CD4-positive, CD25-positive, alpha-beta regulatory T cell (primary cell): ENCODE measurements at places on chromosomes 11 and 22.

DNA sequence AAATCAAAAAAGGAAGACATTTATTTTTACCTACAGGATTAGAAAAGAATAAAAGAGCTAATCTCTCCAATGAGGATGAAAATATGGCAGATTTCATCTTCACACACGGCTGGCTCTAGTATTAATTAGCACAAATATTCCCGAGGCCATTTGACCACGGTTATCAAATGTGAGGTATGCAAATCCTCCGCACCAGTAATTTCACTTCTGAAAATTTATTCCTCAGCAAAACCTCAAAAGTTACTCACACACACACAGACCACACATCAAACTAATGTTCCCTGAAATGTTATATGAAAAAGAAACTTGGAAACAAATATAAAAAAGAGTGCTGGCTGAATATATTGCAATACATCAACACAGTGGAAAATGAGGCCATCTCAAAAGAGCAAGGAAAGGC is 32.8 kb downstream of the CELSR1 start:
- H3K4me1 ChIP-seq, result no peaks in the 10 kb centered on the region
- H3K27ac ChIP-seq, result no peak overlapping the region
- H3K36me3 ChIP-seq, result no peaks in the 10 kb centered on the region
- H3K27me3 ChIP-seq, result no peaks in the 10 kb centered on the region
- DNase-seq, result no peak
- H3K4me3 ChIP-seq, result no peak overlapping the region

DNA sequence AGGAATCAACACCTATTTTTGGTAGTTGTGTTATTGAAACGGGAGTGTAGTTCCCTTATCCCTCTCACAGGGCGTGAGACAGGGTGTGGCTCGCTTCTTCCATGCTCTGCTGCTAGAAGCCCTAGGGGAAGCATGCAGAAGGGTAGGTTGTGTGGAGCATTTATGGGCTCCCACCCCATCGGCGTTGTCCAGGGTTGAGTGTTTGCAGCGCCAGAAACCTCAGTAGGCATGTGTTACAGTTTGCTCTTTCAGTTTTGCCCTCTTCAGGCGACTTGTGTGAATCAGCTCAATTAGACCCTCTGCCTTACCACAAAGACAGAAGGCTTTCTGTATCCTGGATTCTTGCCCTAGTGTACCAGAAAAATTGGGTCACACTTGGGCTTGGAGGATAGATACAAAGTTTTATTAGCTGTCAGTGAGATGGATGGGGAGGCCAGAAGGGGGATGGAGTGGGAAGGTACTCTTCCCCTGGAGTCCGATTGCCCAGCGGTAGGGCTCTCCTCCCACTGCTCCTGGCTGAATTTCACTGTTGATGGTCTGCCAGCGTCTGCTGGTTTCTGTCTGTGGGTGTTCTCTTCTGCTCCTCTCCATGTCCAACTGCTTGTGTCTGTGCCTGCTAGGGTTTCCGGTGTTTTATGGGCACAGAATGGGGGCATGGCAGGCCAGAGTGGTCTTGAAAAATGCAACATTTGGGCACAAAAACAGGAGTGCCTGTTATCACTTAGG is 358.3 kb upstream of the CTSC start:
- no peaks in the 10 kb centered on the region for H3K4me1 ChIP-seq
- no peak for DNase-seq
- H3K27me3 ChIP-seq, result no peaks in the 10 kb centered on the region

DNA sequence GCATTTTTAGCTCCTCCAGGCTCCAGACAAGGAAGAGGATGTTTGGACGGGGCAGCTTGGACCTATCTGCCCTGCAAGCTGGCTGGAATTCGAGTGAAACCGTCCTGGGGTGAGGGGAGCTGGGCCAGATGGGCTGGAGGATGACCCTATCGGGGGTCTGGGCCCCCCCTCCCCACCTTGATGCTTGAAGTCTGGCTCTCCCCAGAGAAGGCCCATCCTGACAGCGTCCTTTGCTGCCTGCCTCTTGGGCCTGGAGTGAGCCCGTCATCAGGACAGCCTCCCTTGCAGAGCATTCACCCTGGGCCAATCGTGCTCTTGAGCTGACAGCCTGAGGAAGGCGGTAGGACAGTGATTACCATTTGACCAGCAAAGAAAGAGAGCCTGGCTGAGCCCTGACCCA is 5.3 kb upstream of the PDGFB start:
- peaks cover 26% of the 10 kb centered on the region for H3K4me1 ChIP-seq
- peaks cover 8% of the 10 kb centered on the region for H3K27me3 ChIP-seq
- H3K4me3 ChIP-seq, result no peak overlapping the region
- H3K27ac ChIP-seq, result no peak overlapping the region
- H3K36me3 ChIP-seq, result no peaks in the 10 kb centered on the region

- H3K4me3 ChIP-seq, result peak overlapping the region; percentile 63
- peaks cover 53% of the 10 kb centered on the region for H3K4me1 ChIP-seq
- H3K36me3 ChIP-seq, result no peaks in the 10 kb centered on the region
- no peak for DNase-seq
Observed at GRCh38 chr22:50544746-50545253, 899 bp upstream of the KLHDC7B start.

DNA sequence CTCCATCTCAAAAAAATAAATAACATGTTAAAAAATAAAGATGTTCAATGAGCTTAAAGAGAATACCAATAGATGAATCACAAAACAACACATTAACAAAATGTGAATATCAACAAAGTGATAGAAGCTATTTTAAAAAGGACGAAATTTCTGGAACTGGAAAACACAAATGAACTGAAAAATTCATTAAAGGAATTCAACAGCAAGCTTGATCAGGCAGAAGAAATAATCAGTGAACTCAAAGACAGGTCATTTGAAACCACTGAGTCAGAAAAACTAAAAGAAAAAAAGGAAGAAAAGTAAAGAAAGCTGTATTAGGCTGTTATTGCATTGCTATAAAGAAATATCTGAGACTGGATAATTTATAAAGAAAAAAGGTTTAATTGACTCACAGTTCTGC is 7.0 kb upstream of the MTMR2 start:
- H3K27me3 ChIP-seq, result peaks cover 5% of the 10 kb centered on the region
- no peaks in the 10 kb centered on the region for H3K36me3 ChIP-seq
- no peaks in the 10 kb centered on the region for H3K4me1 ChIP-seq
- DNase-seq, result no peak
- no peak overlapping the region for H3K4me3 ChIP-seq

GRCh38 chr11:62513626-62514025 is 33.0 kb downstream of the AHNAK start:
- no peaks in the 10 kb centered on the region for H3K27me3 ChIP-seq
- no peaks in the 10 kb centered on the region for H3K4me1 ChIP-seq
- H3K4me3 ChIP-seq, result no peak overlapping the region
- H3K36me3 ChIP-seq, result peaks cover 37% of the 10 kb centered on the region
- no peak overlapping the region for H3K27ac ChIP-seq
- no peak for DNase-seq

DNA sequence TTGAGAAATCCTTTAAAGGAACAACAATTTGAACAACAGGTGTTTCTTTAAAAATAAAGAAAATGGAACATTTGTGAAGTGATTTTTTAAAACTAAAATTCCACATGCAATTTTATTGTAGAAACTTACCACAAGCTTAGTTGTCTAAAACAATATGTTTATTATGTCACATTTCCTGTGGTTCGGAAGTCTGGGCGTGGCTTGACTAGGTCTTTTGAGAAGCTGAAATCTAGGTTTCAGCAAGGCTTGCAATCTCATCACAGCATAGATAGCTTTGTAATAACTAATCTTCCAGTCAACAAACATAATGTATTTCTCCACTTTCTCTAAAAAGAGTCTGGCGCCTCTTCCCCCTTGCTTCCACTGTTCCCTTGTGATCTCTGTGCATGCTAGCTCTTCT is 27.0 kb downstream of the MS4A6A start:
- H3K36me3 ChIP-seq, result no peaks in the 10 kb centered on the region
- peaks cover 2% of the 10 kb centered on the region for H3K27me3 ChIP-seq
- no peak overlapping the region for H3K27ac ChIP-seq
- no peaks in the 10 kb centered on the region for H3K4me1 ChIP-seq
- H3K4me3 ChIP-seq, result no peak overlapping the region
